Cardiac muscle cell (in vitro differentiated cells and primary cell): ENCODE measurements at places on chromosomes 5 and 9. TPM values are rescaled to one million over a fixed set of nuclear protein-coding genes. Genes with fewer than 3 reads are reported as not detected.

DNA sequence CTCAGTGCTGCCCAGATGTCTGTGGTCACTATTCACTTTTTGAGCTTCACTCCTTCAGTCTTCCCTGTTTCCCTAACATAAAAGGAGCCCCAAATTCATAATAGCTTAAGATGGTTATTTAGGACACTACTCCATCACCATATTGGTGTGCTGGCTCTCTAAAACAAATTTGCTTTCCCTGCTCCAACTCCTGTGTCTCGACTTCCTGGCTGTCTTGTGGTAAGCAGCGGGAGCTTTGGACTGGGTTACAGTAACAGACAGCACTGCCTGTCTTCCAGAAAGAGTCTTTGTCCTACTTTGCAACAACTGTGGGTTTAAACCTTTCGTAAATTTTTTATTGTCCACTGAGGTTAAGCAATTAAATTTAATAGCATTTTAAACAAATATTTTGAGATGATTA is 389.4 kb downstream of the CDH9 start:
- no peaks in the 10 kb centered on the region for H3K36me3 ChIP-seq
- no peak overlapping the region for H3K27ac ChIP-seq
- H3K4me3 ChIP-seq, result no peak overlapping the region
- no peaks in the 10 kb centered on the region for H3K4me1 ChIP-seq
- no peak for DNase-seq

DNA sequence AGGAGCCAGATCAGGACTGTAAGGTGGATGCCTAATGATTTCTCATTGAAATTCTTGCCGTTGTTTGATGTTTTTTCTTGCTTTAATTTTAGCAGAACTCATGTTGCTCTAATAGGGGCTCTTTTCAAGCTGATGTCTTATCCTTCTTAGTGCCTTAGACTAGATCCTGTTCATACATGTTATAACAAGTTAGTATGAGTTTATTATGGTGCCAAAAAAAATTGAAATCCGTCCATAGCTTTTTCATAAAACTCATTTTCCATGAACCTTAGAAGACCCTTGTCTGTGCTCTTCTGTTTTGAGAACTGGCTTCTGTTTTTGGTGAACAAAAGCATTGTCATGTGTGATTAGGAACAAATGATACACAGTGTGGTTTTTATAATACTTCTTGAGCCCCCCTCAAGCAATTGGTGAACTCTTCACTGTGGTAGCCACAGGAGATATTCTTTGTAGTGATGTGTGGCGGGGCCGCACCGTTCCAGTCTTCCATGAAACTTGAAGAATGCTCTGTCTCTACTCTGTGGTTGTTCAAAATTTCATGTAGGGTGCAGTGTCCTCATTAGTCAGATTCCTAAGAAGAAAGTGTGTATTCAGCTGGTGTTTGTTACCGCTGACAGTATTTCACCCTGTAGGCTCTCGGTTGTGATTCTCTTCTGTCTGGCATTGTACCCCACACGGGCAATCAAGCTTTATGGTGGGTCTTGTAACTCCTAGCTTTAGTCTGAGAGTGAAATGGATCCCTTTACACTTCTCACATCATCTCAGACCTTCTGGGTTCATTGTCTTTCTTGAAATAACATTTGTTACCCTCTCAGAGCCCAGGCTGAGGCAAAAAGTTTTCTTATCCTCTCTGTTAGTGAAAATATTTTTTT is 10.7 kb downstream of the OTULIN start:
- H3K27me3 ChIP-seq, result no peaks in the 10 kb centered on the region
- no peak overlapping the region for H3K4me3 ChIP-seq
- DNase-seq, result no peak
- peaks cover 3% of the 10 kb centered on the region for H3K36me3 ChIP-seq
- no peak overlapping the region for H3K27ac ChIP-seq

- H3K36me3 ChIP-seq, result no peaks in the 10 kb centered on the region
- no peak overlapping the region for H3K4me3 ChIP-seq
- peaks cover 3% of the 10 kb centered on the region for H3K27me3 ChIP-seq
- peaks cover 4% of the 10 kb centered on the region for H3K4me1 ChIP-seq
- DNase-seq, result no peak
Measured at GRCh38 chr9:91967259-91967658, 17.2 kb upstream of the ROR2 start.

DNA sequence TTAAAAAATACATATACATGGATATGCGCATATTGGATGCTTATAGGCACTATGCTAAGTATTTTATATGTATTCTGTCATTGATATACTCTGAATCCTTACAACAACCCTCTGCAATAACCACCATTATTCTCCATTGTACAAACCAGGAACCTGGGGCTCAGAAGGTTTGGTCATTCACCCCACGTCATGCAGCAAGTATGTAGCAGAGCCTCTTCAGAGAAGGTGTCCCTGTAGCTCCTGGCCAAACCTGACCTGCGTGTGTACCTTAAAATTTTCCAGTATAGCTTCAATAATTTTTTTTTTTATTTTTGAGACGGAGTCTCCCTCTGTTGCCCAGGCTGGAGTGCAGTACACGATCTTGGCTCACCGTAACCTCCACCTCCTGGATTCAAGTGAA is 51.9 kb downstream of the MFAP3 start:
- no peaks in the 10 kb centered on the region for H3K36me3 ChIP-seq
- H3K4me3 ChIP-seq, result no peak overlapping the region
- H3K27ac ChIP-seq, result no peak overlapping the region
- DNase-seq, result no peak
- peaks cover 38% of the 10 kb centered on the region for H3K27me3 ChIP-seq

Gene IL5
- not detected in 2 replicates for total RNA-seq
